Neural crest cell (in vitro differentiated cells): ENCODE measurements at places on chromosomes 1 and 21. TPM values are rescaled to one million over a fixed set of nuclear protein-coding genes. Genes with fewer than 3 reads are reported as not detected.

- H3K4me3 ChIP-seq = no peak overlapping the region
- peak; percentile 21 for DNase-seq
- H3K4me1 ChIP-seq = peaks cover 19% of the 10 kb centered on the region
- peaks cover 16% of the 10 kb centered on the region for H3K27me3 ChIP-seq
Measured at GRCh38 chr1:30378991-30379581, 344.3 kb downstream of the MATN1 start.

The HMGCS2 gene
- total RNA-seq = not detected in 2 replicates

The BCL2L15 gene
- total RNA-seq = 0.71 and 0.84 TPM in 2 replicates

GRCh38 chr1:245991266-245991665 lies 515.8 kb downstream of the SMYD3 start:
- H3K27me3 ChIP-seq = no peaks in the 10 kb centered on the region
- H3K36me3 ChIP-seq = peaks cover 3% of the 10 kb centered on the region
- H3K4me1 ChIP-seq = peaks cover 6% of the 10 kb centered on the region
- no peak overlapping the region for H3K4me3 ChIP-seq
- H3K27ac ChIP-seq = no peak overlapping the region

DNA sequence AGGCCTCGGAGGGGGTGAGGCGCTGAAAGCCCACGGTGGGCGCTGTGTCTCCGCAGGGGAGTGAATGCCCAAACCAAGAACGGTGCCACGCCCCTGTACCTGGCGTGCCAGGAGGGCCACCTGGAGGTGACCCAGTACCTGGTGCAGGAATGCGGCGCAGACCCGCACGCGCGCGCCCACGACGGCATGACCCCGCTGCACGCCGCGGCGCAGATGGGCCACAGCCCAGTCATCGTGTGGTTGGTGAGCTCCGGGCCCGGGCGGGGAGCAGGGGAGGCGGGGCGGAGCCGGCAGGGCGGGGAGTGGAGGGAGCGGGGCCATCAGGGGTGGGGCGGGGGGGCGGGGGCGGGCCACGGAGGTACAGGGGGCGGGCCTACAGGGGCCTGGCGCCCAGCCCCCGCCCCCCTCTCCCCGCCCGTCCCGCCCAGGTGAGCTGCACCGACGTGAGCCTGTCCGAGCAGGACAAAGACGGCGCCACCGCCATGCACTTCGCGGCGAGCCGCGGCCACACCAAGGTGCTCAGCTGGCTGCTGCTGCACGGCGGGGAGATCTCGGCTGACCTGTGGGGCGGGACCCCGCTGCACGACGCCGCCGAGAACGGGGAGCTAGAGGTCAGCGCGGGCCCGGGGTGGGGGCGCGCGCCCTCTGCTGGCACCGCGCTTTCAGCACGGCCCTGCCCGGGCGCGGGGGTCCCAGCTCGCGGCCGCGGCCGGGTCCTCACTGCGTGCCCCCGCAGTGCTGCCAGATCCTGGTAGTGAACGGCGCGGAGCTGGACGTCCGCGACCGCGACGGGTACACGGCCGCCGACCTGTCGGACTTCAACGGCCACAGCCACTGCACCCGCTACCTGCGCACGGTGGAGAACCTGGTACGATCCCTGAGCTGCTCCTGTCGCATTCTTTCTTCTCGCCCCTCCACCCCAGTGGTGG lies 15.9 kb downstream of the ESPN start:
- peaks cover 18% of the 10 kb centered on the region for H3K4me1 ChIP-seq
- H3K36me3 ChIP-seq = no peaks in the 10 kb centered on the region
- H3K27me3 ChIP-seq = peaks cover 41% of the 10 kb centered on the region

GRCh38 chr1:109136766-109137165 lies 22.9 kb downstream of the ELAPOR1 start:
- H3K36me3 ChIP-seq = no peaks in the 10 kb centered on the region
- no peak overlapping the region for H3K4me3 ChIP-seq
- no peaks in the 10 kb centered on the region for H3K27me3 ChIP-seq
- DNase-seq = no peak

The IL19 gene
- not detected in 2 replicates for total RNA-seq

The LAMC2 gene
- not detected in 2 replicates for total RNA-seq

The NDUFS2 gene
- 106 and 108 TPM in 2 replicates for total RNA-seq

The RAD54L gene
- total RNA-seq = 54.2 and 55.8 TPM in 2 replicates

The DSCAM gene
- 0.19 and 0.23 TPM in 2 replicates for total RNA-seq

DNA sequence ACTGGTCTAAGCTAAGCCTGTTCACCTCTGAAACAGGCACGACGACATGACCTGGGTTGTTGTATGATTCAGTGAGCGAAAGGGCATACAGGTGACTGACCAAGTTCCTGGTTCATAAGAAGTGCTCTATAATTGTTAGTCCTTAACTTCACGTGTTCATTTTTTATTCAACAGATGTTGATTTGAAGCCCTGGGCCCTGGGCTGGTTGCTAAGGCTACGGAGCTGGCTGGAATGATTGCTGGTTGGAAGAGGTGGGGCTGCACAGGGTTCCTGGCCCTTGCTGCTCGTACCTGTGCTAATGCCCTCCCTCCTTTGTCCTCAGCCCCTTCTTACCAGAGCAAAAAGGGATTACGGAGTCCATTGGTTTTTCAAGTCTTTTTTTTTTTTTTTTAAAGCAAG lies 111.3 kb upstream of the CSF3R start:
- peaks cover 26% of the 10 kb centered on the region for H3K27me3 ChIP-seq
- no peak overlapping the region for H3K4me3 ChIP-seq
- DNase-seq = no peak
- H3K36me3 ChIP-seq = no peaks in the 10 kb centered on the region

DNA sequence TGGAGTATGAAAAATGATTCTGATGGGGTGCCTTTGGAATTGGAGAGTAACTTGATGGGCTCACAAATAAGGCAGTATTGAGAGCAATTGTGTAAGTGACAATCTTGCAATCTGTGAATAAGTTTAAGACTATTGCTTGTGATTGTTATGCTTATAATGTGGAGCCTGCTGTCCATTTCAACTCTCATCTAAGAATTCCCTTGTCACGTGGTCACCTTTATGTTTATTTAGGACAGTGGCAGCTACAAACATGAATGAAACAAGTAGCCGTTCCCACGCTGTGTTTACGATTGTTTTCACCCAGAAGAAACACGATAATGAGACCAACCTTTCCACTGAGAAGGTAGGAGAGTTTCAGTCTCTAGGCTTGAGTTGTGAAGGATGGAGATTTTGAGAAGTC lies 57.6 kb downstream of the KIF1B start:
- no peaks in the 10 kb centered on the region for H3K27me3 ChIP-seq
- H3K4me3 ChIP-seq = no peak overlapping the region
- H3K27ac ChIP-seq = no peak overlapping the region
- H3K4me1 ChIP-seq = peaks cover 22% of the 10 kb centered on the region
- H3K36me3 ChIP-seq = peaks cover 24% of the 10 kb centered on the region
- no peak for DNase-seq

- peaks cover 5% of the 10 kb centered on the region for H3K27me3 ChIP-seq
- H3K36me3 ChIP-seq = no peaks in the 10 kb centered on the region
- no peak for DNase-seq
- H3K27ac ChIP-seq = no peak overlapping the region
- peaks cover 87% of the 10 kb centered on the region for H3K4me1 ChIP-seq
- no peak overlapping the region for H3K4me3 ChIP-seq
Measured at GRCh38 chr1:204711947-204712701, 26.6 kb upstream of the LRRN2 start.

DNA sequence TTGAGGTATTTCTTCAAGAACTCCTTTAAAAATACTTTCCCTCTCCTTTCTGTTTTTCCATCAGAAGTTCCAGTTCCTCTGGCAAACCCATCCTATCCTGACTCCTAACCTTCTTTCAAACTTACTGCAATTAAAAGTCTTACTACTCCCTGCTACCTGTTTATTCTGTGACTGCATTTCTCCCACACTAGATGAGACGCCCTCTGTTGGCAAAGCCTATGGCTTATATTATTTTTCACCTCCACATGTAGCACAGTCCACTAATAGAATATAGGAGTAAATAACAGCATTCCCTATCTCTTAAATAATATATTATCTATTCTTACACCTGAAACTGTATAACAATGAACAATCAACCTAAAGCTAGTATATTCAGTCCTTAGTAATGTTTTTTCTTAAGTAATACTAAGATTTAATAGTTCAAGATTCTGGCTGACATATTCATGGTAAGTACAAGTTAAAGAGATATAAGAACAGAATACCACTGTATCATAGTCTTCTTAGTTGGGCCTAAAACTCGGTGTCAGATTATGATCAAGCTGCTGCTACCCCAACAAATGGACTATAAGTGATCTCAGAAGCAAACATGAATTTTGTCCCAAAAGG lies 54.8 kb downstream of the RAB3GAP2 start:
- no peaks in the 10 kb centered on the region for H3K27me3 ChIP-seq
- no peak overlapping the region for H3K27ac ChIP-seq
- no peak for DNase-seq
- no peaks in the 10 kb centered on the region for H3K36me3 ChIP-seq
- H3K4me3 ChIP-seq = no peak overlapping the region

The ALX3 gene
- total RNA-seq = 0.21 TPM in 1 of 2 replicates, not detected in the other

GRCh38 chr1:219517031-219517430 lies 95.9 kb downstream of the ZC3H11B start:
- no peaks in the 10 kb centered on the region for H3K4me1 ChIP-seq
- no peaks in the 10 kb centered on the region for H3K36me3 ChIP-seq
- H3K27ac ChIP-seq = no peak overlapping the region
- no peaks in the 10 kb centered on the region for H3K27me3 ChIP-seq

DNA sequence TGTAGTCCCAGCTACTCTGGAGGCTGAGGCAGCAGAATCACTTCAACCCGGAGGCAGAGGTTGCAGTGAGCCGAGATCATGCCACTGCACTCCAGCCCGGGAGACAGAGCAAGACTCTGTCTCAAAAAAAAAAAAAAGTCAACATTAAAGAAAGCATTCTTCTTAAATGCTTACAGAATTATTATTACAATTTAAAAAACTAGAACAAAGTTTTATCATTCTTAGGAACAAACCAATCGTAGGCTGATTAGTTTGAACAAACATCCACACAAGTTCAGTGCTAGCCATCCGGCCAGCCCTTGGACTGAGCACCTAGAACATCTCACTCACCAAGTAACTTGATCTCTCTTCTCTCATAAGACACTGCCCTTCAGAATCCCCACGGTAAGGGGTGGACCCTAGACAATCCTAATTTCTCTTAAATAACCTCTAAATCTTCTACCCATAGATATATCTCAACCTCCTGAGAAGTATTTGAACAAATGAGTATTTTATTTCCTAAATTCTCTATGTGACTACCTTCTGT lies 16.0 kb downstream of the JAK1 start:
- H3K4me3 ChIP-seq = no peak overlapping the region
- H3K27ac ChIP-seq = no peak overlapping the region
- peaks cover 9% of the 10 kb centered on the region for H3K4me1 ChIP-seq

DNA sequence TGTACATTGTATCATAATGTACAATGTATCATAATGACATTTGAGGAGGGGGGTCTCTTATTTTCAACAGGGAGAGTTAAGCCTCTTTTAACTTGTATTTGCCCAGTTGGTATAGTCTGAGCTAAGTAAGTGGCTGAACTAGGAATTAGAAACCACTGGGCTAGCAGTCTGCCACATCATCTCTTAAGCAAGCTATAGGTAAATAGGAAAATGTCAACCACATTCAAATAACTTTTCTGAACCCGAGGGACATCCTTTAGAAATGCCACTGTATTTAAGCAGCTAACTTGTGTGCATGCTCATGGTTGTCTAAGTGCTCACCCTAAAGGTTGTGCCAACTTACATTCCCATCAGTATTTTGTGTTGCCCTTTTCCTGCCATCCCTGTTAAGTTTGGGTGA lies 35.5 kb upstream of the ASB17 start:
- H3K4me1 ChIP-seq = no peaks in the 10 kb centered on the region
- no peaks in the 10 kb centered on the region for H3K27me3 ChIP-seq

The PRUNE1 gene
- total RNA-seq = 16.6 and 22.5 TPM in 2 replicates

GRCh38 chr1:229893762-229894444 lies 173.1 kb upstream of the GALNT2 start:
- H3K27ac ChIP-seq = no peak overlapping the region
- H3K36me3 ChIP-seq = no peaks in the 10 kb centered on the region
- no peak overlapping the region for H3K4me3 ChIP-seq
- no peak for DNase-seq

The MYBPH gene
- not detected in 2 replicates for total RNA-seq

- H3K4me1 ChIP-seq = no peaks in the 10 kb centered on the region
- no peaks in the 10 kb centered on the region for H3K36me3 ChIP-seq
- no peak overlapping the region for H3K4me3 ChIP-seq
- H3K27me3 ChIP-seq = no peaks in the 10 kb centered on the region
Measured at GRCh38 chr1:234893725-234894630, 234.7 kb downstream of the TOMM20 start.

GRCh38 chr1:52059888-52060287 lies 3.8 kb downstream of the BTF3L4 start:
- H3K27ac ChIP-seq = no peak overlapping the region
- peaks cover 12% of the 10 kb centered on the region for H3K36me3 ChIP-seq
- no peaks in the 10 kb centered on the region for H3K27me3 ChIP-seq
- peaks cover 26% of the 10 kb centered on the region for H3K4me1 ChIP-seq

- no peak overlapping the region for H3K27ac ChIP-seq
- no peak overlapping the region for H3K4me3 ChIP-seq
- H3K4me1 ChIP-seq = no peaks in the 10 kb centered on the region
- H3K36me3 ChIP-seq = no peaks in the 10 kb centered on the region
- DNase-seq = no peak
Measured at GRCh38 chr1:30190511-30191153, 532.8 kb downstream of the MATN1 start.

- no peak overlapping the region for H3K27ac ChIP-seq
- DNase-seq = no peak
- no peaks in the 10 kb centered on the region for H3K27me3 ChIP-seq
- no peaks in the 10 kb centered on the region for H3K4me1 ChIP-seq
- no peak overlapping the region for H3K4me3 ChIP-seq
Measured at GRCh38 chr1:199129247-199129646, 490.4 kb downstream of the PTPRC start.

The EDARADD gene
- total RNA-seq = 3.0 TPM in 2 replicates

GRCh38 chr1:48506870-48507269 lies 34.9 kb upstream of the SPATA6 start:
- no peak for DNase-seq
- no peak overlapping the region for H3K27ac ChIP-seq
- peaks cover 22% of the 10 kb centered on the region for H3K27me3 ChIP-seq

DNA sequence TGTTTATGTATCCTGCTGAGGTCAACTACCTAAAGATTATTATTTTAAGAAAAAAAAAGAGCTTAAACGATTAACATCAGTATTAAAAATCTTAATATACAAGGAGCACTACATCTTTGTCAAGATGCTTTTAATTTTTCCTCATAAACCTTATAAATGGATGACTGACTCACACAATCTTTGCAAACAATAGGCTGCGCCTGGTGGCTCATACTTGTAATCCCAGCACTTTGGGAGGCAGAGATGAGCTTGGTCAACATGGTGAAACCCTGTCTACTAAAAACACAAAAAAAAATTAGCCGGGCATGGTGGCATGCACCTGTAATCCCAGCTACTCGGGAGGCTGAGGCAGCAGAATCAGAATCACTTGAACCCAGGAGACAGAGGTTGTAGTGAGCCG lies 1.7 kb downstream of the KHDC4 start:
- no peaks in the 10 kb centered on the region for H3K27me3 ChIP-seq
- DNase-seq = no peak
- H3K36me3 ChIP-seq = peaks cover 7% of the 10 kb centered on the region

GRCh38 chr1:167561753-167562152 lies 8.2 kb upstream of the CREG1 start:
- no peaks in the 10 kb centered on the region for H3K27me3 ChIP-seq
- peaks cover 6% of the 10 kb centered on the region for H3K4me1 ChIP-seq
- no peak for DNase-seq
- H3K4me3 ChIP-seq = no peak overlapping the region

The ARHGAP30 gene
- not detected in 2 replicates for total RNA-seq
